HuH-7 (cell line): ENCODE measurements at places on chromosomes 13 and 19.

- DNase-seq = peak; percentile 20
Measured at GRCh38 chr13:40974460-40975407, 44.4 kb downstream of the ELF1 start.

- DNase-seq = no peak
Measured at GRCh38 chr19:11373166-11373884, 1.1 kb upstream of the SWSAP1 start.

- no peak for DNase-seq
Measured at GRCh38 chr13:90806892-90807291, 540.6 kb upstream of the MIR17HG start.

- no peak for DNase-seq
Measured at GRCh38 chr13:40028446-40028845, 373.0 kb downstream of the COG6 start.

- DNase-seq = no peak
Measured at GRCh38 chr13:79740991-79741390, 260.0 kb downstream of the NDFIP2 start.

GRCh38 chr13:33129886-33130285 lies 113.7 kb downstream of the KL start:
- DNase-seq = no peak

DNA sequence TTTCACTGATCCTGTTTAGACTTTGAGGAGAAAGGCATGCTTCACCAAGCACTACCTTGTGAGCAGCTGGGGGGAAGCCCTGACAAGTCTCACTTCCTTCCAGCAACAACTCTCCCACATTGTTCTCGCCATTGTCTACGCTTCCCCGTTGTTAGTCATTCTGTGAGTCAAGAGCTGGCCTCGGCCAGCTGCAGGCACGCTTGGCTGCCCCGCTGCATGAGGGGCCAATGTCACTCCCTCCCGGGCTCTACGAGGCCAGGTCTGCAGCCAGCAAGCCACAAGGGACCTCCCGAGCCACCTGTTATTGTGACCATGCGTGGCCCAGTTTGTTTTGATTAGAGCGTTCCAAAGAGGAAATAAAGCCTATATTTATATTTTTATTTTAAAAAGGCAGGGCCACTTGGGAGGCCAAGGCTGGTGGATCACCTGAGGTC lies 220.9 kb downstream of the FOXO1 start:
- DNase-seq = no peak

DNA sequence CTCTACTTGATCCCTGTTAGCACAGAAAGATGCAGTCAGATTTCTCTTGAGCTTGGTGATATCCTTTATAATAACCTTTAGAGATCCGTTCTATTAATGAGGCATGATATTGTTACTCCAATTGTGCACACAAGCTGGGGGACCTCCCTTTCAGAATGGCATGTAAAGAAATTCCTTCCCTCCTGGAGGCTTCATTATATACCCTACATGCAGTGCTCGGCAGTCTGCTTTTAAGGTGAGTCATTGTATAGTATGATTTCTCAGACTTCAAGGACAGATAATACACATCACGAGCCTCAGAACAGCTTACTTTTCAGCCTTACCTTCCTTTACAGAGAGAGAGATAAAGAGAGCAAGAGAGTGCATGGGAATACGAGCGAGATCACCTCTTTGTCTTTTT lies 261.3 kb downstream of the ATP8A2 start:
- no peak for DNase-seq

DNA sequence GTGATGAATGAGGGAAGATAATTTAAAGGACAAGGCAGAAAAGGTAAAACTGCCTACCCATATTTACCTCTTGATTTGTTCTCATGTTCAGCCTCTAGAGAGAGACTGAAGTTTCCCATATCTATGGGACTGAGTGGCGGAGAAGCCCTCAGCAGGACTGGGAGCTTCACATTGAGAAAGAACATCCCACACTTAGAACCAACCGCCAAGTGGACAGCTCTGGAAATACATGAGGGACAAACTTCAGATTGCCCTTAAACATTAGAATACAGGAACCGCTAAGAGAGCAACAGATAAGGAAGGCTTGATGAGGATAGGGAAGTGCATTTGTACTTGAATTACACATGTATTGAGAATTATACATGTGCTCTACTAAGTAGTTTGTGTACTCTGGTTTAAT lies 316.0 kb upstream of the MIR17HG start:
- no peak for DNase-seq

DNA sequence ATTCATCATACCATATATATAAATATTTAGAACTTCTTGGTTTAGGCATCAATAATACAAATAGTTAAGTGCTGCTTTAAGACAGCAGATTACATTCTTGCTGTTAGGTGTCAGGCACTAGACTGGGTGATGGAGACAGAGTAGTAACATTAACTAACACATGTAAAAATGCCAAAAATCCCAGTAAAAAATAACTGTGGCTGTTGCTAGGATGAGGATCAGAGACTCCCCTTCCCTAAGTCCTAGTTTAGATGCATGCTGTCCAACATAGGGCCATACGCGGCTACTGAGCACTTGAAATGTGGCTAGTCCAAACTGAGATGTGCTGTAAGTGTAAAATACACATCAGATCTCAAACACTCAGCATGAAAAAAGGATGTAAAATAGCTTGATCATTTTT lies 94.7 kb downstream of the CDADC1 start:
- no peak for DNase-seq

DNA sequence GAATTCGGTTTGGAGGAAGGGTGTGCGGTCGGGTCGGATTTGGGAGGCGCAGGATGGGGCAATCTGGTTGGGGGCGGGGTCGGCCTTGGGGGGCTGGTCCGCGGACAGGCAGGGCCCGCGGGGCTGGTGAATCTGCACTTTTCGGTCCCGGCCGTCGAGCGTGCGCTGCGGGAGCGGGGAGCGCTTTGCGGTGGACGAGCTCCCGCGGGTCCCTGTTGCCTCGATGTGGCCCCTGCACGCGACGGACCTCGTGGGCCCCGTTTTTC lies 11.9 kb downstream of the PEAK3 start:
- no peak for DNase-seq

GRCh38 chr19:39308531-39309304 lies 11.9 kb downstream of the LRFN1 start:
- no peak for DNase-seq

DNA sequence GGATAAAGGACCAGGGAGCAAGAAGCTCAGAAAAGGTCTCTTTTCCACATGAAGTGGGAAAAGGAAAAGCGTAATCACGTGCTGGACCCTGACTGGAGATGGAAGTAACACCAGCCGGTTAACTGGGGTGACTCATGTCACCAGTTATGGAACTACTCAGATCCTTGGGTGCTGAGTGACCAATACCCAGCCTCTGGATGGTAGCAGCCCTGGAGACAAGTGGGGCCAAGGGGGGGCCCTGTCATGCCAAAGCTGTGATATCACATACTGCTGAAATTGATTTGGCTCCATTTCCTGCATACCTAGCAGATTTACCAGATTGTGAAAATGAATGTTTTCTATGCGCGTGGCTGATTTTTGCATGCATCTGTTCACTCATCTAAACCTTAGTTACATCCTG lies 158.9 kb downstream of the ZIC5 start:
- DNase-seq = no peak

- peak; percentile 89 for DNase-seq
Measured at GRCh38 chr19:1767464-1767933, 14.2 kb downstream of the ONECUT3 start.

DNA sequence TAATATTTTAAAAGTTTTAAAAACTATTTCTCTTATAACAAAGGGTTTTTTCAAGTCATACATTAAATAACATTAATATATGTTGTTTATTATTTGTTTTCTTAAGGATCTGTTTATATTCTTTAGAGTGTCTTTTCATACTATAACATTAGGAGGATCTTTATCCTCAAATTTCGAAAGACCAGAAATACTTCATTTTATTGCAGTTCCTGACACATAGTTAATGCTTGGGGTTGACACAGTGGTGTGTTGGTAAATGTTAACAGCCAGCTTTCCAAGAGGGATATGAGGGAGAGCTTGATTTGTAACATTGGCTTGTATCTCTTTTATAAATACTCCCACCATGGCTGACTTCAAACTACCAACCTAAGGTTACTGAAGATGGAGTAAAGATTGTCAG lies 126.6 kb upstream of the KLF5 start:
- peak; percentile 13 for DNase-seq

GRCh38 chr13:59445812-59446211 lies 717.9 kb downstream of the DIAPH3 start:
- no peak for DNase-seq

DNA sequence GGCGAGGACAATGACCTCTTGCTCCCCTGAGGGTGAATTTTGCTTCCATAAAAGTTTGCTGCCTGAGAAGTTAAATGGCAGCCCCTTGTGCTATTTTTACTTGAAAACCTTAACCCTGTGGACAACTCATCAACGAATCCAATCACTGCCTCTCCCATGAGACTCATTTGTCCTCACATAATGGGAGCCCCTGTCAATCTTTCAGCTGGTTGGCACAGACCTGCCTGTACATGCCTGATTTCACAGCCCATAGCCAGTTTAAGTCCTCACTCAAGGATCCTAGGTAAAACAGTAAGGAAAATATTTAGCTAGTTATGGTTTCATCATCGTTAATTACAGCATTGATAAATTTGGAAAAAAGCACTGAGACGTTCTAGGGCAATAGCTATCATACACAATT lies 207.4 kb downstream of the NHLRC3 start:
- no peak for DNase-seq

DNA sequence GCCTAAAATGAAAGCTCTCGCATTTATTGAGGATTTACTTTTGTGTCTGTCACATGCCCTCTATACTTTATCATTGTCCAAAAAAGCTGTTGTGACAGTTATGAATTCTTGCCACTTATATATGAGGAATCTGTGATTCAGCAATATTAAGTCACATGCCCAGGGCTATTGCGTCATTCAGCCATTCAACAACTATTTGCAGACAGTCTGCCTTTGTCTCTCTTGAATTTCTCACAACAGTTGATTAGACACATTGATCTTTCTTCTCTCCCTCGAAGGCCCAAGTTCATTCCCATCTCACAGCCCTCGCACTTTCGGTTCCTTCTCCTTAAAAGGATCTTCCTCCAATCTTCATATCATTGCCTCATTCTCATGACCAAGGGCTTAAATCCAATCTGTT lies 342.6 kb downstream of the MZT1 start:
- DNase-seq = no peak

- no peak for DNase-seq
Measured at GRCh38 chr13:80562433-80563156, 221.7 kb upstream of the SPRY2 start.

- DNase-seq = no peak
Measured at GRCh38 chr19:35142606-35143230, 337 bp upstream of the FXYD7 start.

DNA sequence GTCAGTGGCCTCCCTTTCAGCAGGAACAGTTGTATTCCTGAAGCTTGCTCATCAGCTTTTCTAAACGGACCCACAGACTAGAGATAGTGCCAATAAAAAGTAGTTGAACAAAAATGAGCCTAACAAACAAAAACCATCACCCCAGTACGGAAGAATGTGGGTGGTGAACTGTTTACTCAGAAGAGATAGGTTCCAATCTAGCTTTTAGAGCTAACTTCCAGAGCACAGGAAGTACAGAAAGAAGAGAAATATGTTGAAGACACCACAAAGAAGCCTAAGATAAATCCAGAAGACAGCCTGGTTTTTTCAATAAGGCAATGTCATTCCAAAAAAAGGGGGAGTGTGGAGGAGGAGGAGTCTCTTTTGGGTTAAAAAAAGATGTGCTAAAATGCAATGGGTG lies 2.8 kb upstream of the LMO7 start:
- no peak for DNase-seq

DNA sequence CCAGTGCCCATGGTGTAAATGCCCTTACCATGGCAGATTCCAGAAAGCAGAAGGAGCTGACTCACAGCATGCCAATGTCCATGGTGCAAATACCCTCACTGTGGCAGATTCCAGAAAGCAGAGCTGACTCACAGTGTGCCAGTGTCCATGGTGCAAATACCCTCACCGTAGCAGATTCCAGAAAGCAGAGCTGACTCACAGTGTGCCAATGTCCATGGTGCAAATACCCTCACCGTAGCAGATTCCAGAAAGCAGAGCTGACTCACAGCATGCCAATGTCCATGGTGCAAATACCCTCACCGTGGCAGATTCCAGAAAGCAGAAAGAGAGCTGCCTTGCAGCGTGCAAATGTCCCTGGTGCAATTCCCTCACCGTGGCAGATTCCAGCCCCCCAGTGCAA lies 163.8 kb upstream of the SOX1 start:
- DNase-seq = no peak

GRCh38 chr13:79935121-79935520 lies 405.8 kb downstream of the SPRY2 start:
- no peak for DNase-seq

DNA sequence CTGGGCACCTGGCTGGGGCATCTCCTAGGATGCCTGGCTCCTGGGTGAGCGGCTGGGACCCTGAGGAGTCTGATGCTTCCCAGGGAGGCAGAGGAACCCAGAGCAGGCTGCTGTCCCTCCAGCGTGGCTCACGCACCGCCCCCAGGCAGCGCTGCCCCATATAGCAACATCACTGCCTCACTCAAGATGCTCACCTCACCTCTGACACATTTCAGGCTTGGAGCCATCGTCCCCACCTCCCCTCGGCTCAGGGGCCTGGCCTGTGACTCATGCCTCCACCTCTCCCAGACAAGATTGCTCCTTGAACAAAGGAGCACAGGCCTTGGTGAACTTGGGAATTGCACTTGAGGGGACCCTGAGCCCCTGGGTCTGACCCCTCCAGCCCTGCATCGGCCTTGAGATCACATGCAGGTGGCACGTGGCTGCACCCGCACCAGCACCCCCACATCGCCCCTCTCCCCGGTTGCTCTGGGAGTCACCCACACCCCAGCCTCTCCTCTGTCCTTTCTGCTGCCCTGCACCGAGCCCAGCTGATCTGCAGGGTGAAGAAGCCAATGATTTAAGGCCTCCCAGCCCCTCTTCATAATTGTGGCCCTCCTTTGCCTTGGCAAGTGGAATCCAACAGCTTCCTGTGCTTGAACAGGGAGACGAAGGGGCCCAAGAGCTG lies 11.2 kb downstream of the CEBPA start:
- DNase-seq = no peak

- no peak for DNase-seq
Measured at GRCh38 chr13:59437544-59438301, 726.0 kb downstream of the DIAPH3 start.
